Type B pancreatic cell (in vitro differentiated cells): ENCODE measurements at places on chromosomes 1 and 21. TPM values are rescaled to one million over a fixed set of nuclear protein-coding genes. Genes with fewer than 3 reads are reported as not detected.

S100A4 gene
- total RNA-seq = 61.0 and 200 TPM in 2 replicates

PGLYRP4 gene
- total RNA-seq = 4.4 and 5.9 TPM in 2 replicates

MYCL gene
- total RNA-seq = 19.5 and 36.5 TPM in 2 replicates

FNDC10 gene
- total RNA-seq = 8.9 and 9.3 TPM in 2 replicates

CCDC181 gene
- total RNA-seq = 0.90 and 3.5 TPM in 2 replicates

LRRC47 gene
- total RNA-seq = 53.5 and 56.5 TPM in 2 replicates

F13B gene
- 0.48 and 0.93 TPM in 2 replicates for total RNA-seq

FAM72D gene
- 1.5 and 3.4 TPM in 2 replicates for total RNA-seq

TAS1R2 gene
- not detected in 2 replicates for total RNA-seq

APH1A gene
- total RNA-seq = 148 and 174 TPM in 2 replicates

PTBP2 gene
- 16.0 and 40.6 TPM in 2 replicates for total RNA-seq

TBX19 gene
- total RNA-seq = 1.3 and 1.6 TPM in 2 replicates

TMEM82 gene
- total RNA-seq = 1.1 TPM in 2 replicates

HSD3B1 gene
- 1.3 and 10.3 TPM in 2 replicates for total RNA-seq
